ENCODE measurements at places on chromosomes 2 and 18.
A peak's percentile ranks its signal among the peaks of the same experiment; 100 is the strongest.

GRCh38 chr2:233210843-233211547 is 40.5 kb upstream of the ATG16L1 start:
- peak; percentile 96 for DNase-seq

DNA sequence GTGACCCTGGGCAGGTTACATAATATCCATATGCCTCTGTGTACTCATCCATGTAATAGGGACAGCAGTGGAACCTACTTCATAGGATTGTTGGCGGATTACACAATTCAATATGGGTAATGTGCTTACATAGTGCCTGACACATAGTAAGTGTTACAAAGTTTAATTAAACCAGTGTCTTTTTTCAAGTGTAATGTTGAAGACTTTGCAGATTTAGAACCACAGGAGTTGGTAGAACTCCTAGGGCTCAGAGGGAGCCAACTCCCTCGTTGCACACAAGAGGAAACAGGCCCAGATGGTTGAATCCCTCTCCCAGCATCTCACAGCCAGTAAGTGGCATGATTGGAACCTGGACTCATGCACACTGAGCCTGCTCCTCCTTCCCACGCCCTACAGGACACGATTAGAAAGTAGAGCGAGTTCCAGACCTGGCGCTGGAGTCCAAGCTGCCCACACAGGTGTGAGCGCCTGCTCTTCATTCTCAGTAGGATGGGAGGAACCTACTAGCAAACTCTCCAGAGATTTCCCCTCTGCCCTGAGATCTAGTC is 97.8 kb downstream of the VSNL1 start:
- DNase-seq: no peak

DNA sequence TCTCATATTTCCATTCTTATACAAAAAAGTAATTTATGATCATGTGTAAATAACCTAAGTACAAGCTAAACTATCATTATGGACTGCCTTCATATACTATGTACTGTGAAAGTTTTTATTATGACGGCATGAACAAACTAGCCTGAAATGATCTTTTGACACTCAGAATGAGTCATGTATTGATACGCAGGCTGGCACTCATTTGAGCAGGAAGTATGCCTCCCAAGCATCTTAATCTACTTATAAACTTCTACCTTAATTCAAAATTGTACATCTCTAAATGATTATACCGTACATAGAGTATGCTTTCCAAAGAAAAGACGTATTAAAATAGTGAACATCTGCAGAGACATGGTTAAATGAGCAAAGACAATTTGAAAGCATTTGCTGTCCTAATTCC is 207.1 kb upstream of the SPOPL start:
- DNase-seq: no peak

- no peak for DNase-seq
These were observed 231.5 kb downstream of the PTH2R start for GRCh38 chr2:208638059-208638458.

DNA sequence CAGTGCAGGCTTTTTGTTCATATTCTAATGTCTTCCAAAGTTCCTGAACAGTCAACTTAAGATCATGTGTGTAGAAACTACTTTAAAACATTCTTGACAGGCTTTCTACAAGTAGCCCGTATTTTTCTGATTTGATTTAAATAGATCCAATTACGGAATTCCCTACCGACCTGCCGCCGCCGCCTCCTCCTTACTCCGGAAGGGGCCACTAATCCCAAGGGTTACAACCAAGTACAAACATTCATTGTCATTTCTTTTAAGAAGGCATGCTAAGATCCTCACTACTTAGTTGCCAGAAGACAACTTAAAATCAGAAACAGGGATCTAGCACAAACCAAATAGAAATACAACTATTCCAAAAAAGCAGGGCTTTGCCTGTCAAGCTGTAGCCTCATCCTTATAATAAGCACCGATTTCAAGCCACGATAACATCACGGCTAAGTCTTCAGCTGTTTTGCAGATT is 784 bp downstream of the WDR33 start:
- no peak for DNase-seq

DNA sequence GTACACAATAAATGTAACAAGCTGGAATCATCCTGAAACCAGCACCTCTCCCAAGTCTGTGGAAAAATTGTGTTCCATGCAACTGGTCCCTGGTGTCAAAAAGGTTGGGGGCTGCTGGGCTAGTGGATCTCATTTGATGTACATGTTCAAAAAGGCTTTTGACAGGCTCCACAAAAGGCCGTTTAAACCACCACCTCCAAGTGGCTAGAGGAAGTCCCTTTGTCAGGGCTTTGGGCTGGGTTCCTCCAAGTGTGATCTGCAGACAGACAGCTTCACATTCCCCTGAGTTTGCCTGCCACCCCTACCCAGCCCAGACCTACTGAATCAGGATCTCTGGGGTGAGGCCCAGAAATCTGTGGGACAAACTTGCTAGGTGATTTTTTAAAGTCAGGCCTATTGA is 84.7 kb downstream of the TGFA start:
- DNase-seq: no peak

DNA sequence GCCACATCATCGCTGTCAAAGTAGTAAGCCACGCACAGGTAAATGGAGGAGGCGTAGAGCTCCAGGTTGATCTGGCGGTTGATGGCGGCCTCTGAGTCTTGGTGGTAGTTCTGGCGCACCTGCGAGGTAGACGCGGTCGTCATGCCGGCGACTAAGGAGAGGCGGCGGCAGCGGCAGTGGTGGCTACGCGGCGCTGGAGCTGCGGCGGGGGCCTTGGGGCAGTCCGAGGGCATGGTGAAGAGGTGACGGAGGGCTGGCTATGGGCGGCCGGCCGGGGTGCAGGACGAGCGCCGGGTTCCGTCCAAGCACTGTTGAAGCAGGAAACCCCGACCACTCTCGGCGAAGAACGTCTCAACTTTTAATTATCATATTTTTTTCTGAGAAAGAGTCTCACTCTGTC is 12.7 kb upstream of the ZNF513 start:
- DNase-seq: no peak

DNA sequence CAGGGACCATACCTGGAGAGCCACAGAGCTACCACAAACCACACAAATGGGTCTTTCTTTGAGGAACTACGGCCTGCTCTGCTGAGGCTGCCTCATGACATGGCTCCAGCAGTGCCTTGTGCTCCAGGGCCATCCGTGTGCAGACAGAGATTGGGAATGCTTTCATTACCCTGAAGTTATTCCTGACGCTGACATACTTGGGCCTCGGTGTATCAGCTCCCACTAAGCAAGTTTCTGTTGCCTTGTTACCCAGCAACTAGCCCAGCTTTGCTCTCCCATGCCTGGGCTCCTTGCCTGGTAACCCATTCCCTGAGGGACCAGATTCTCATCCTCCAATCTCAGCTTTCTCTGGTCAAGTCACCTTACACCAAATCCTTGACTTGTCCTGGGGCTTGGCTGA is 80.3 kb upstream of the FZD7 start:
- peak; percentile 27 for DNase-seq

DNA sequence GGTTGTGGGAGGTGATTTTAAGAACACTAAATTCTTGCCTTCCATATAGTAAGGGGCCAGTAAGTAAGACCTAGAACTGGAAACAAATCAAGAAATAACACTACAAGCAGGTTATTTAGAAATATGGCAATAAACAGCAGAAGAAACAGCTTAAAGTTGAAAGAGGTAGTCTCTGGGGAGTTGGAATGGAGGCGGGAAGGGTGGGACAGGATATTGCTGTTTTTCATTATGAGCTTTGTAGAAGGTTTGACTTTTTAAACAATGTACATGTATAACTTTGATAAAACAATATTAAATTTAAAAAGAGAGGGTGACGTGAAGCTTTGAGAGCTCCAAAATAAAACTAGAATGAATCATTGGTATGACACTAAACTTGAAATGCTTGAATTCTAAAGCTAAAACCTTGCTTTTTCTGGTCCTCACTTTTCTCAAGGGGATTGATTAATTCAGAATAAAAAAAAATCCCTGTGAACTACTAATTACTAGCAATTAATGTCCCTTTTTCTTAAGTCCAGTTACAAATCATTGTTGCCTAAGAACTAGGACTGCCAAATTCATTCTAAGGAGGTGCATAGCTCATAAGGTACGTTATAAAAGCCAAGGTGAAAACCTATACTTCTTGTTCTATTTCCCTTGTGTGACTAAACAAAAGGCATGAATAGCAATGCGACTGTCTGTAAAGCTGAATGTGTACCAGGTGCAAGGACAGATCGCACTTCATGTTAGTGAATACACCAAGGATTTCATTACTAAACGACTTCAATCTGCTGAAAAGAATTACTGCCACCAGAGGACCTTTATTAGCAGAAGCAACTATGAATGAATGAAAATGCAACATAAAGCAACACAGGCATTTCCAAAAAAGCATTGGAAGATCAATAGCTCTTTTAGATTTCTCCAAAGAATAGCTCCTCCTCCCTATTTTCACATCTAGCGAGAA is 177.5 kb downstream of the RBM43 start:
- peak; percentile 37 for DNase-seq

DNA sequence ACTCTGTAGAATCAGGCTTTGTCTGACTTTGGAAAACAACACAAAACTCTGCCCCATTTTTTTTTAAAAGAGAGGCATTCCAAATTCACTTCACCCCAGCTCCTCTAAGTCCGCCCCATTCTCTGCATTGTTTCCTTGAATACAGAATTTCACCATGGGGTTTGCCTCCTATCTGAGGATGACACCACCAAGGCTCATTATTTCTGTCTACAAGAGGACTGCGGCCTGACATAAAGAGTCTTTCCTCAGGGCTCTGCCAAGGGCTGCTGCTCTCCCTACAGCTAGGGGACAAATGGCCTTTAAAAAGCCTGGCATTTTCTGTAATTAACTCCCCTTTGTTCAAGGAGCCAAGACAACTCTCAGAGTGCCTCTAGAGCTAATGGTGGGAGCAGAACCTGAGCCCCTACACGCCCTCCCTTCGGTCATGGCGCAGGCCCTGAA is 4.6 kb downstream of the CHST10 start:
- DNase-seq: no peak

GRCh38 chr2:120979921-120980320 is 244.3 kb downstream of the GLI2 start:
- DNase-seq: no peak

GRCh38 chr2:201433394-201433995 is 17.8 kb downstream of the TRAK2 start:
- no peak for DNase-seq

GRCh38 chr18:62625019-62625418 is 90.3 kb upstream of the PHLPP1 start:
- peak; percentile 56 for DNase-seq

GRCh38 chr2:71587509-71588073 is 134.2 kb downstream of the DYSF start:
- no peak for DNase-seq

DNA sequence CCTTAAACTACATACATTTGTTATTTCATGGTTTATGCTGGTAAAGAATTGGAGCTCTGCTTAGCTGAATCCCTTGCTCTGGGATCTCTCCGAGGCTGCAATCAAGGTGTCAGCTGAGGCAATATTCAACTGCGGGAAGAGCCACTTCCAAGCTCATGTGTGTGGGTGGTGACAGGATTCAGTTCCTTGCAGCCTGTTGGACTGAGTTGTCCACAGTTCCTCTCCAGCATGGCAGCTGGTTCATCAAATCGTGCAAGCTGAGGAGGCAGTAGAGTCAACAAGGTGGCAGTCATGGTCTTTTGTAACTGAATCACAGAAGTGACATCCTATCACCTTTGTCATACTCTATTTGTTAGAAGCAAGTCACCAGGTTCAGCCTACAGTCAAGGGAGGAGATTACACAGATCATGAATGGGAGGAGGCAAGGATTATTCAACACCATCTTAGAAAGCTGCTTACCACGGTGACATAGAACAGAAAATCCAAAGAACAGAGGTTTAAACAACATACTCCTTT is 56.9 kb downstream of the CTIF start:
- DNase-seq: no peak

GRCh38 chr2:207330912-207331311 is 165.2 kb upstream of the KLF7 start:
- peak; percentile 98 for DNase-seq

GRCh38 chr2:176415937-176416499 is 146.8 kb downstream of the MTX2 start:
- DNase-seq: no peak

DNA sequence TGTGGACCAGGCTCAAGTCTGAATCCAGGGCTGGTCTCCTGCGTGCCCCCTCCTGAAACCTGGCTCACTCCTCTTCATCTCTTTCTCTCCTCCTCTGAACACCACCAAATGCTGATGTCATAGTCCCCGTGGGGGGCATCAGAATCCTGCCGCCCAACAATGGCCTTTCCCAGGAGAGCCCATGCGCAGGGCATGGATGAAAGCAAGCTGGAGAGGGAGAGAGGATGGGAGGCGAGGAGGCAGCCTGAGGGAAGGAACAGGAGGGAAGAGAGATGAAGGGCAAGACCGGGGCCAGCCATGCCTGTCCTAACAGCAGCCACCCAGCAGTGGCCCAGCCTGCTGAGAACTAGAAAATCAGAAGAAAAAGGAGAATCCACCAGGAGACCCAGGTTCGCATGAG is 22.3 kb upstream of the LPIN1 start:
- no peak for DNase-seq

DNA sequence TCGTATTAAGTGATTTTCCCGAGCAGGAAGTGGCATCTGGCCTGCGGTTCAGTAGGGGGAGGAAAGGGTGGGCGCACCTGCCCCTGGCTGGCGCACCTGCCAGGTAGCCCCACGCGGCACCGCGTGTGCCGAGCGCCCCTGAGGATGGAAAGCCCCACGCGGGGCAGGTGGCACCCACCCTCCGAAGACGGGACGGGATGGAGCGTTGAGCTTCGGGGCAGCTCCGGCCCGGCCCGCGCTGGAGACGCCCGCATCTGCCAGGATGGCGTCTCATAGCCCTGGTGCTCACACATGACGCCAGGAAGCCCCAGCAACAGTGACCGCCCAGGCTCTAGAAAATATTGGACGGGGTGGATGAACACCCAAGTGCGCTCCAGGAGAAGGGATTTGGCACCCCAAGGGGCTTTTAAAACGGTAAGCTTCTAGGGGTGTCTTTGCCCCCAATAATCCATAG is 2.5 kb upstream of the NFATC1 start:
- no peak for DNase-seq

DNA sequence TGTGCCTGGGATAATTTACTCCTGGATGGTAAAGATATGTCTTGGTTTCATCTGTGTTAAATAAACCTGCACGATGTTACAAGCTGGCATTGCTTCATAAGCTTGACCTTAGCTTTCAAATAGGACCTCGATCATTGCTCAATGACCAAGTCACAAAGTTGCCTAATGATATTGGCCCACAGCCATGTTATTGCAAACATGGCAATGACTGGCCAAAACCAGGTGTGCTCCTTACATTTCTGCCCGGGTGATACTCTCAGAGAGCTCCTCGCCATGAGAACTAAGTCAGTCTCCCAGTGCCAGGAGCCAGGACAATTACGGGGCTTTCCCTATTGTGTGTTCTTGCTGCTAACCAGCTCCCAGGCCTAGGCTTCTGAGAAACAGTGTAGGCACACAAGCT is 72.5 kb upstream of the CYP1B1 start:
- peak; percentile 59 for DNase-seq

- no peak for DNase-seq
These were observed 234.7 kb downstream of the ATAD2B start for GRCh38 chr2:23692263-23692662.

DNA sequence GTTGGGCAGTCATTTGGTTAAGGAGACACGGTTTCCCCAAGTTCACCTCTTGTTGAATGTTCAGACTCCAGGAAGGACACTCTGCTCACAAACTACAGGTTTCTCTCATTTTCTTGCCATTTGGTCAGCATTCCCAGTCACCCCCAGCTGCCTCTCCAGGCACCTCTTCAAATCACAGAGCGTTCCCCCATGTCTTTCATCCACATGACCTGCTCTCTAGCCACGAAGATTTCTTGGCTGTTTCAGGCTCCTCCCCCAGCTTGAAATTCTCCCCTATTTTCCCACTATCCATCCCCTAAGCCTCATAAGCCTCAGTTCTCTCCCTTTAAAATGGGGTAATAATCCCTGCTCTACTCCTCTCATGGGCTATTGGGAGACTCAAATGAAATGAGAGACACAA is 89.1 kb upstream of the RTN4 start:
- DNase-seq: no peak
